Type B pancreatic cell (in vitro differentiated cells): ENCODE measurements at places on chromosomes 3 and 15. TPM values are rescaled to one million over a fixed set of nuclear protein-coding genes. Genes with fewer than 3 reads are reported as not detected.

The ITPKA gene
- 1.5 and 1.9 TPM in 2 replicates for total RNA-seq

The AMT gene
- total RNA-seq: 12.5 and 21.6 TPM in 2 replicates

GRCh38 chr3:169659096-169659819 lies 4.3 kb downstream of the MECOM start:
- H3K4me3 ChIP-seq: peak overlapping the region; percentile 91
- H3K27ac ChIP-seq: peak overlapping the region; percentile 67
- H3K36me3 ChIP-seq: no peaks in the 10 kb centered on the region
- H3K27me3 ChIP-seq: peaks cover 77% of the 10 kb centered on the region

DNA sequence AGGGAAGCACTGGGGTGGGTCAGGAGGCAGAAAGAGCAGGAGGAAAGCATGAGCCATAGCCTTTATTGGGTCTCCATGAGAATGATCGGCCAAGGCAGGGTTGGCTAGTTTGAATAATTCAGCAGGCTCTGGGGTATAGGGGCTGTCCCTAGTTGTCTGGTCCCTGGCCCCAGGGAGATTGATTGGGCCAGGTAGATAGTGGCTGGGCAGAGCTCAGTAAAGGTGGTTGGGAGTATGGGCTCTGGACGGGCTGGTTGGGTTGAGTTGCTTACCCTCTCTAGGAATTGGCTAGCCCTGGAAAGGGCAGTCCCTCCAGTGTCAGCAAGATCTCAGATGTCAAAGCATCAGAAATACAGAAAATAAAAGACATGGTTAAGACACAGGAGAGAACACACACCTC lies 148.1 kb downstream of the SHQ1 start:
- H3K27me3 ChIP-seq: no peaks in the 10 kb centered on the region
- no peaks in the 10 kb centered on the region for H3K36me3 ChIP-seq
- no peak overlapping the region for H3K4me3 ChIP-seq
- DNase-seq: no peak

The RBPMS2 gene
- total RNA-seq: 6.4 and 19.7 TPM in 2 replicates

The CYP8B1 gene
- not detected in 2 replicates for total RNA-seq

DNA sequence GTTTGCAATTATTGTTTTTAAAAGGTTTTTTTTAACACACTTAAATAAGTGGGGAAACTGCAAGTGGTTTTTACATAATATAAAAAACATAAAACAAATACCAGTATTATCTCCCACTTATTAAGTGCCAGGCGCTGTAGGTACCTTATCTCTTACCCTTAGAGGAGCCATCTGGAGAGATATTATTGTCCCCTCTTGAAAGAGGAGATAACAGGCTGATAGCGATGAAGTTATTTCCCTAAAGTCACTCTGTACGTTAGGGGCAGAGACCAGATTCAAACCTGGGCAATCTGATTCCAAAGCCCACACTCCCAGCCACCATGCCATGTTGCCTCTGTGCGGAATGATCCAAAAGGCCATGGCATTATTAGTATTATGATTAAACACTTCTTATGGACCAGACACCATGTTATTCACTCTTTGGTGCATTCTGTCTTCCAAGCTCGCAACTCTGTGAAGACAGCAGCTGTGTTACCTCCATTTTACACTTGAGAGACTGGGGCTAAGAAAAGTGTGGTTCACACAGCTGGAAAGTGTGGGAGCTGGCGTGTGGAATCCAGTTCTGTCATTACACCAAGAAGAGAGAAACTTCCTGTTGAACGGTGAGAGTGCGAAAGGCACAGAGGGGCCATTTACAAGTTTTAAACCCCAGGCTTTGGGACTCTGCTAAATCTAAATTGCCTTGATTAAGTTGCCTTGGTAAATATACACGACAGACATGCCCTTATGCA lies 79.9 kb upstream of the MITF start:
- peaks cover 4% of the 10 kb centered on the region for H3K27me3 ChIP-seq
- no peak overlapping the region for H3K27ac ChIP-seq
- H3K36me3 ChIP-seq: no peaks in the 10 kb centered on the region
- no peaks in the 10 kb centered on the region for H3K4me1 ChIP-seq
- no peak for DNase-seq

DNA sequence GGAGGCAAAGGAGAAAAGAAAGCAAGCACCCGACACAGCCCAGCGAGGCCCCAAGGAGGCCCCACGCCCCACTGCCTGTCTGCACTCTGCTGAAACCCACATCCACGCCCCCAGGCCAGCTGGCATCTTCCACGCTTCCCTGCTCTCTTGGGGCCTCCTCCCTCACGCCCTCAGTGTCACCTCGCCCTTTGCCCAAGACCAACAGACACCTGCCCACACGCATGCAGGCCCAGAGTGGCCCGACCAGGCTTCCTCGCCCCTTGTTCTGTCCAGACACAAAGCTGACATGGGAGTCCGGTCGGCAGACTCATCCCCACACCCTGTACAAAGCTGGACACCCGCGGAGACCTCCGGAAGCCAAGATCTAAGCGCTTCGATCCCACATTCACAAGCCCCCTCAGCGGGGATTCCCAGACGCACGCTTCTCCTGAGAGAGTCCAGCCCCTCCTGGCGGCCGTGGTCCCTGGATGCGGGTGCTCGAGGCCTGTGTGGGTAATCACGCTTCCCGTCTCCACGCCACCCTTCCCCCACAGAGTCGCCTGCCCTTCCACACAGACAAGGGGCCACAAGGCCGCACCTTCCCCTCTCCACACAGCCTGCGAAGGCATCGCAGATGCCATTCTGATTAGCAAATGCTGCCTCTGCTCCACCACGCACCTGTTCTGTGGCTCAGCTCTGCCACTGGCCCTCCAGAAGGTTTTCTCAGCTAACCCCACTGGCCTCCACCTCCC lies 176.6 kb downstream of the XXYLT1 start:
- H3K27ac ChIP-seq: peak overlapping the region; percentile 29
- H3K4me3 ChIP-seq: no peak overlapping the region
- no peaks in the 10 kb centered on the region for H3K27me3 ChIP-seq
- peaks cover 4% of the 10 kb centered on the region for H3K36me3 ChIP-seq

DNA sequence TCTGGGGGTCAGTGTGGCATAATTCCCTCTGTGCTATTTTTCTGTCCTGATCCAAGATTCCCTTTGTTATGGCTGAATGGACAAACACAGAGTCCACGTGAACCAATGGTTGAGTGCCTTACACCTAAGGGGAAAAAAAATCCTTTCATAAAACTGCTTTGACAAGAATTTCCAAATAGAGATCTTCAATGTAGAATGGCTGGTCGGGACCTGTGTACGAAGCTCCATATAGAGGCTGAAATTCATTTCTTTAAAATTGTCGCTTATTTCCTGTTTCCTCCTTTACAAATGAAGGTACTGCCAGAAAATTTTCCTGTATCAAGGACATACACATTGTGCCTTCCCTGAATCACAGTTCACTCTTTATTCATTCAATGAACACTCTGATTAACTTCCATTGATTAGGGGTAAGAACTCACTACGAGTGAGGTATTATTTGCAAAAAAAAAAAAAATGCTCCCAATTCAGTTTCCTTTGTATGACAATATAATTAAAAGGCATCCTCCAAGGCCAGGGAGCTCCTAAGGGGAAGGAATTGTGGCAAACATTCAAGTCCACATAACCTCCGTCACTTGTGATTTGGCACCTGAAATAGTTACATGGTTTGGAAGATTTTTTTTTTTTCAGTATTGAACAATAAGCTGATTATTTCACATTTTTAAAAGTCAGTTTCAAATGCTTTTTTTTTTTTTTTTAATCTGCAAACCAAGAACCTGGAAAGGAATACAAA lies 293.8 kb downstream of the MEX3B start:
- no peak overlapping the region for H3K27ac ChIP-seq
- H3K36me3 ChIP-seq: no peaks in the 10 kb centered on the region
- DNase-seq: no peak

The TMEM212 gene
- total RNA-seq: not detected in 2 replicates

DNA sequence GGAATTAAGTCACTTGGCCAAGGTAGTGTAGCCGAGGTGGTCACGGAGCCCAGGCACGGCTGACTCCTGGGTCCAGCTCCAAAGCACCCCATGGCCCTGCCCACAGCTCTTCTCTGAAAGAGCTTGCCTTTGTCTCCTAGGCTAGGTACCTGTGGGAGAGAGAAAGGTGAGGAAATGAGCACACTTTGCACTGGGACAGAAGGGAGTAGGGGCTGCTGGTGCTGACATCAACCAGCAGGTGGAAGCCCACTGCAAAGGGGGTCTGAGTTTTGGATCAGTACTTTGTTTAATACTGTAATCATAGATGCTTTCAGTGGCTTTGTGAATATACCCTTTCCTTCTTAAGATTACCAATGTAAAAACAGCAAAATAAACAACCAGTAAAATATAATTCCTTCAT lies 128.3 kb upstream of the EIF1B start:
- H3K27ac ChIP-seq: no peak overlapping the region
- H3K4me3 ChIP-seq: no peak overlapping the region
- no peaks in the 10 kb centered on the region for H3K36me3 ChIP-seq
- H3K27me3 ChIP-seq: peaks cover 5% of the 10 kb centered on the region
- peaks cover 4% of the 10 kb centered on the region for H3K4me1 ChIP-seq

DNA sequence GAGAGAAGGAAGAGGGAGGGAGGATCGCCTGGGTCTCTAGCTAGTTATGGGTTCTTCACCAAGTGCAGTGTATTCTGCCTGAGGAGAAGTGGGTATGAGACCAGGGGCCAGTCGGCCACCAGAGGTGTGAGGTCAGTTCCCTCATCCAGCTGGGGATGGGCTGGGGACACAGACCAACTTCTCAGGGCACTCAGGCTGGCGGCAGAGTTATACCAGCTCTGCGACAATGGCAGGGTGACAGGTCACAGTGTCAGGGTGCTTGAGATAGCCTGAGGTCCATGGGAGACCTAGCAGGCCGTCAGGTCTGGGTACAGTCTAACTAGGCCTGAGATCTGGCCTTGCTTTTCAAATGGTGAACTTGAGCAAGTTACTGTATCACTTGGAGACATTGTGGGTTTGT lies 31.4 kb upstream of the PLXNA1 start:
- no peak overlapping the region for H3K4me3 ChIP-seq
- H3K27ac ChIP-seq: no peak overlapping the region
- no peaks in the 10 kb centered on the region for H3K36me3 ChIP-seq
- no peak for DNase-seq

The ROPN1B gene
- 0.53 and 1.2 TPM in 2 replicates for total RNA-seq

GRCh38 chr3:6928064-6928463 lies 67.1 kb downstream of the GRM7 start:
- no peaks in the 10 kb centered on the region for H3K4me1 ChIP-seq
- H3K27me3 ChIP-seq: no peaks in the 10 kb centered on the region
- no peak overlapping the region for H3K27ac ChIP-seq
- H3K4me3 ChIP-seq: no peak overlapping the region
- no peak for DNase-seq

The WDR93 gene
- total RNA-seq: 0.29 and 1.5 TPM in 2 replicates

The RETNLB gene
- 1.1 TPM in 1 of 2 replicates, not detected in the other for total RNA-seq

The GANC gene
- 24.4 and 25.3 TPM in 2 replicates for total RNA-seq

GRCh38 chr3:46539443-46540005 lies 26.6 kb downstream of the LRRC2 start:
- DNase-seq: no peak
- no peaks in the 10 kb centered on the region for H3K36me3 ChIP-seq
- no peak overlapping the region for H3K27ac ChIP-seq
- H3K4me3 ChIP-seq: no peak overlapping the region

GRCh38 chr15:82005239-82005638 lies 40.6 kb downstream of the MEX3B start:
- no peak overlapping the region for H3K4me3 ChIP-seq
- H3K27me3 ChIP-seq: peaks cover 3% of the 10 kb centered on the region
- no peak overlapping the region for H3K27ac ChIP-seq
- H3K4me1 ChIP-seq: peaks cover 11% of the 10 kb centered on the region
- DNase-seq: no peak

DNA sequence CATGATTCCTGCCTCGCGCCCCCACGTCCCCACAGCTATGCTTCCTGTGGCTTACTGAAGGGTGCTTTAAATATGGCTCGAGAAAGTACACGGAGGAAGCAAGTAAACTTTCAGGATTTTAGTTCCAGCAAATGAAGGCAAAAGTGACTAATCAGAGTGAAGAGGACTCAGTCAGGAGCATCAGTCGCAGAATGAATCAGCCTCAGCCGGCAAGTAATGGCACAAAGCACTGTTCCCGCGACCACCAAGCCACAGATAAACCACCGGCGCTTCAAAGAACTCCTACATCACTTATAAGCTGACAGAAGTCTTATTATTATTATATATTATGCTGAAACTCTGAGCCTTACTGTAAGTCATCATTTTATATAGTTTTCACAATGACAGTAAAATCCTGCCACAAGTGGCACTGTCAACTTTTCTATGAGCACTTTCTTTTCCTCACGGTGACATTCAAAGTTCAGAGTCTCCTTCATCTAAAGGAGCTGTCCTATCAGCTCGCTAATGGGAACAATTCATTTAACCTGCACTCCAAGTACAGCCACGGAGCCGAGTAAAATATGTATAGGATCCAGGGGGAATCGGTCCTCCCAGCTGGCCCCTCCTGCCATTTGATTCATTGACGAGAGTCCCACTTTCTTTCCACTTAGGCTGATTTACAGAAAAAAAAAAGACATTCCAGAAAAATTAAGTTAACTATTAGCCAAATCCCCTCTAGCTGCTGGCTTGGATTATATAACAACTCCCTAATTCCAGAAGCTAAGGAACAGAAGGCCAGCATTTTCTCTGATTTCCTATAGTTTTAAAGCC lies 217.0 kb upstream of the ICE2 start:
- peaks cover 10% of the 10 kb centered on the region for H3K27me3 ChIP-seq
- H3K4me3 ChIP-seq: no peak overlapping the region
- no peak for DNase-seq
- H3K4me1 ChIP-seq: peaks cover 8% of the 10 kb centered on the region
- H3K36me3 ChIP-seq: no peaks in the 10 kb centered on the region

DNA sequence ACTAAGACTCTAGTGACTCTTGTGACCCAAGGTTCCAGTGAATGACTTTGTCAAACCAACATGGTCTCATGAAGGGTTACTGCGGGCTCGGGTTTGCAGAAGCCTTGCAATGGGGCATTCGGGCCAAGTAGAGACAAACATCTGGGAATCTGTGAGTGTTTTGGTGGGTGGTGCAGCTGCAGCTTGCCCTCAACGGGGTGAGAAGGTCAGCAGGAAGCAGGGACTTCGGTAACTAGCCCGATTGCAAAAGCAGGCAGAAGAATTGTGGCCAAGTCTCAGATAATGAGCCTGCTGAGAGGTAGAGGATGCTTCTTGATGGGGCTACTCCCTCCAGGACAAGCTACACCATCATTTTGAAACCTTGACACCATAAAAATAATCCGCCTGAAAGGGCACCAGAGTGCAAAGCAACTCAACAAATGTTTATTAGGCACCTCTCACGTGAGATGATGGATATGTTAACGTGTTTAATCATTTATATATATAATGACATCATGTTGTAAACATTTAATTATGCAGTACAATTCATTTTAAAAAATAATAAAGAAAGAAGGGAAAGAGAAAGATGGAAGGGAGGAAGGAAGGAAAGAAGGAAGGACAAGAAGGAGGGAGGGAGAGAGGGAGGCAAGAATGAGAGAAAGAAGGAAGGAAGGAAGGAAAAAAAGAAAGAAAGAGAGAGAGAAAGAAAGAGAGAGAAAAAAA lies 263.9 kb upstream of the IGF1R start:
- H3K4me1 ChIP-seq: peaks cover 18% of the 10 kb centered on the region
